Neuronal stem cell (in vitro differentiated cells): ENCODE measurements at places on chromosomes 6 and 20.

DNA sequence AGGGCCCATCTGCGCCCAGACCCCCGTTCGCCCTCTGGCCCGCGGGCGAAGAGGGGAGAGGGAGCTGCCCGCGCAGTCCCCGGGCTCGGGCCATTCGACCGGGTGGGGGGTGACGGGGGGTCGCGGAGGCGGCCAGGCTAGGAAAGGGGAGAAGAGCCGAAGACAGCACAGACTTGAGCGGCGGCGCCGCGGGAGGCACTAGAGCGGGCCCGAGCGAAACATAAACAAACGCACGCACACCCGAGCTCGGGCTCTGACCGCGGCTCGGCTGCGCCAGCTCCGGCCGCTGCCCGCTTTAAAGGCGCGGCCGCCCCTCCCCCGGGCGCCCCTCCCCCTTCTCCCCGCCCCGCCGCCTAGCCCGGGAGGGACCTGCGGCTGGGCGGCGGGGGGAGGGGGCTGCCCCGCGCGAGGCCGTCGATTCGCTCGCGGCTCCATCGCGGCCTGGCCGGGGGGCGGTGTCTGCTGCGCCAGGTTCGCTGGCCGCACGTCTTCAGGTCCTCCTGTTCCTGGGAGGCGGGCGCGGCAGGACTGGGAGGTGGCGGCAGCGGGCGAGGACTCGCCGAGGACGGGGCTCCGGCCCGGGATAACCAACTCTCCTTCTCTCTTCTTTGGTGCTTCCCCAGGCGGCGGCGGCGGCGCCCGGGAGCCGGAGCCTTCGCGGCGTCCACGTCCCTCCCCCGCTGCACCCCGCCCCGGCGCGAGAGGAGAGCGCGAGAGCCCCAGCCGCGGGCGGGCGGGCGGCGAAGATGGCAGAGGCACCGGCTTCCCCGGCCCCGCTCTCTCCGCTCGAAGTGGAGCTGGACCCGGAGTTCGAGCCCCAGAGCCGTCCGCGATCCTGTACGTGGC, at the start of gene FOXO3:
FOXO3 (plus strand) TSS at position 455 of the 846 bp plus-strand sequence; CDS start at position 747, 292 bp downstream.
- peak; percentile 89 for DNase-seq
- H3K27me3 ChIP-seq = no peaks in the 10 kb centered on the region
- peak within 1 kb of the TSS; percentile 91 for H3K27ac ChIP-seq
- peaks cover 11% of the 10 kb centered on the region for H3K36me3 ChIP-seq

DNA sequence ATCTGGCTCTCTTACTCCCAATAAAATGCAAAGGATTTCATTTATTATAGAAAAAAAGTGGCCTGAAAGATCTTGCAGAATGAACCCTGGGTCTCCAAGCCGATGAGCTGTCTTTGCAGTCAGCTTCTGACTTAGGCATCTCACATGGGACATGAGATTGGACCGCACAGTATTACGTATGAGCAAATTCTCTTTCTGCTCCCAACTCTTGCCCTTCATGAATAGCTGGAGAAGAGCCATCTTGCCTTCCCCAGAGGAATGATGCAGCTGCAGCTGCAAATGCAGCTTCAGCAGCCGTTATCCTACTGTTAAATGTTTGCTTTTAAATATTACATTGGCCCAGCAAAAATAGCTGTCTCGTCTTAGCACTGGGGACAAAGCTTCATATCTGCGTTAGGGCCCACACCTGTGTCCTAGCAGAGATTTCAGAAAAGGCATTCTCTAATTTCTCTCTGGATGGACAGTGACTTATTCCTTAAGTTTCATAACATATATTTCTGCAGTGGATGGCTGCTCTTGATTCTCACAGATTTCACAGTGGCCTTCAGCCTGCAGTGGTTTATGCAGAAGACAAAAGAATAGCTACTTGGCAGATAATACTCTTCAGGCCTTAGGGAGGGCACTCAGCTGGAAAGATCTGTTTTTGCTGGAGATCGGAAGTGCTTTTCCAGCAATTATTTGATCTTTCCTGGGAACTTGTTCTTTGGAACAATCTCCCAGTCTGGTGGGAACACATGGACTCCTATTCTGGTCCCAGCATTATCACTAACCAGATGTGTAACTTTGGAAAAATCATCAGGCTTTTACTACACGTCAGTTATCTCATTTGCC, 129.2 kb downstream of the FYN start:
- H3K36me3 ChIP-seq = no peaks in the 10 kb centered on the region
- no peaks in the 10 kb centered on the region for H3K27me3 ChIP-seq

- H3K27ac ChIP-seq = no peak overlapping the region
- peaks cover under 1% of the 10 kb centered on the region for H3K27me3 ChIP-seq
- no peak for DNase-seq
- H3K4me1 ChIP-seq = no peaks in the 10 kb centered on the region
- H3K36me3 ChIP-seq = no peaks in the 10 kb centered on the region
- H3K4me3 ChIP-seq = no peak overlapping the region
These were observed 42.5 kb upstream of the SAYSD1 start for GRCh38 chr6:39157511-39157910.

DNA sequence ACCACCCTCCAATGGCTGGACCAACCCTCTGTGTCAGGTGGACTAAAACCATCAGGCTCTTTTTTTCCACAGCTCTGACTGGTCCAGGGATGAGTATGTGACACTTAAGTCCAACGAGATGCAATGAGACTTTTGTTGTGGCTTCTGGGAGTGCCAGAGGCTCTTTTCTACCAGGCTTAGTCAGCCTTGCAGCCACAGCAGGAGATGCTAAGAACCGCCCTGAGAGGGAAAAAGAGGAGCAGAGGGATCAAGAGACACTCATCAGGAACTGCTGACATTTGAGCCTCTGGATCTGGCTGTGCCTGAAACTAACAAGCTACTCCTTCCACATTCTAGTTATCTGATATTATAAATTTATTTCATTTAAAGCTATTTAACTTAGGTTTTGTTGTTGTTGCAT, 270.9 kb upstream of the SULF2 start:
- no peaks in the 10 kb centered on the region for H3K4me1 ChIP-seq
- H3K27ac ChIP-seq = no peak overlapping the region
- no peaks in the 10 kb centered on the region for H3K36me3 ChIP-seq
- H3K4me3 ChIP-seq = no peak overlapping the region

GRCh38 chr6:136114661-136115060, 135.4 kb downstream of the MTFR2 start:
- no peaks in the 10 kb centered on the region for H3K27me3 ChIP-seq
- no peaks in the 10 kb centered on the region for H3K36me3 ChIP-seq
- no peak overlapping the region for H3K27ac ChIP-seq
- no peak overlapping the region for H3K4me3 ChIP-seq
- DNase-seq = no peak

DNA sequence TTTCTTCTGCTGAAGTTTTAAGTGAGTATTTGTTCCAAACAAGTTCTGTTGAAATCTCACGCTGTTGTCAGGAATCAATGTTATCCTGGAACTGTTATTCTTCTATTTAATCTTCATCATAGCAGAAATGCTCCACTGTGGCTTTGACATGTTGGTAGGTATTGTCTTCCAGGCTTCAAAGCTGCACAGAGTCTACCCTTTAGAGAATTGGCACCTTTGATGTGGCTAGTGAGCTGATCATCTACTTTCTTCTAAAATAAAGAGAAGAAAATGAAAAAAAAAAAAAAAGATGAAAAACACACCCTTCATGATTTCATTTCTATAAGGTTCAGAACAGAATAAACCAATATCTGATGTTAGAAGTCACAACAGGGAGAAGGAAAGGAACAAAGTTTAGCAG, 5.8 kb upstream of the ZSCAN23 start:
- no peak for DNase-seq
- no peak overlapping the region for H3K4me3 ChIP-seq
- no peaks in the 10 kb centered on the region for H3K27me3 ChIP-seq
- no peaks in the 10 kb centered on the region for H3K4me1 ChIP-seq
- H3K27ac ChIP-seq = no peak overlapping the region
- H3K36me3 ChIP-seq = no peaks in the 10 kb centered on the region

DNA sequence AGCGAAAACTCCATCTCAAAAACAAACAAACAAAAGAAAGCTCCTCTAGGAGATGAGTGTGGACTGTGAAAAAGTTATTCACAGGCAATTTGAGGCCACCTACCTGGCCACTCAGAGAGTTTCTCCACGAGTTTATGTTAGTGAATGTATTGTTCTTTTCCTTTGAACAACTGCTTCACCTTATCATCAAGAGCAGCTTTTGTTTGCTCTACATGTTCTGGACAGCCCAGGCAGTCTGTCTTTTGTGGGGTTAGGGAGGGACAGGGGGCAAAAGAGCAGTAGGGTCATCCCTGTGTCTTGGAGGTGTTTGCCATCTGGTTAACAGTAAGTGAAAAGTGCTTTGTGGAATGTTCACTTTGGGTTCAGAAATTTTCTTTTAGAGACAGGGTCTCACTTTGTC, 8.0 kb downstream of the CASS4 start:
- no peak overlapping the region for H3K27ac ChIP-seq
- H3K36me3 ChIP-seq = no peaks in the 10 kb centered on the region
- no peaks in the 10 kb centered on the region for H3K4me1 ChIP-seq
- DNase-seq = no peak
- no peaks in the 10 kb centered on the region for H3K27me3 ChIP-seq

- H3K4me3 ChIP-seq = no peak overlapping the region
- H3K4me1 ChIP-seq = no peaks in the 10 kb centered on the region
- H3K27ac ChIP-seq = no peak overlapping the region
These were observed 6.5 kb upstream of the KIAA1586 start for GRCh38 chr6:57040011-57040410.

DNA sequence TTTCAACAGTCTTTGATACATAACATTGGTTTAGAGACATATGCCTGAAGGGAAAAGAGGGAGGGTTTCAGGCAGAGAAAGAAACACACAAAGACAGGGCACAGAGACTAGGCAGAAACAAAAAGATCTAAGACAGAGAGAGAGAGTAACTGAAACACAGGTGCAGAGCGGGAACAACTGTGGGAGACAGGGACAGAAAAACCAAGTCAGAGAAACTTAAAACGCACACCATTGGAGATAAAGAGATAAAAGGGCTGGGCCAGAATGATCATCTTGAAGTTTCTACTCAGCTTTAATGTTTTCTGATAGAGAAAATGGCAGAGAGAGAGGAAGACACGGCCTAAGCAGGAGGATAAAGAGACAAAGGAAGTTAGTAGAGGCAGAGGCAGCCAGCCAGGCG, 11.8 kb downstream of the UNC5CL start:
- no peak for DNase-seq
- no peaks in the 10 kb centered on the region for H3K27me3 ChIP-seq
- no peaks in the 10 kb centered on the region for H3K36me3 ChIP-seq
- H3K4me1 ChIP-seq = peaks cover 11% of the 10 kb centered on the region

DNA sequence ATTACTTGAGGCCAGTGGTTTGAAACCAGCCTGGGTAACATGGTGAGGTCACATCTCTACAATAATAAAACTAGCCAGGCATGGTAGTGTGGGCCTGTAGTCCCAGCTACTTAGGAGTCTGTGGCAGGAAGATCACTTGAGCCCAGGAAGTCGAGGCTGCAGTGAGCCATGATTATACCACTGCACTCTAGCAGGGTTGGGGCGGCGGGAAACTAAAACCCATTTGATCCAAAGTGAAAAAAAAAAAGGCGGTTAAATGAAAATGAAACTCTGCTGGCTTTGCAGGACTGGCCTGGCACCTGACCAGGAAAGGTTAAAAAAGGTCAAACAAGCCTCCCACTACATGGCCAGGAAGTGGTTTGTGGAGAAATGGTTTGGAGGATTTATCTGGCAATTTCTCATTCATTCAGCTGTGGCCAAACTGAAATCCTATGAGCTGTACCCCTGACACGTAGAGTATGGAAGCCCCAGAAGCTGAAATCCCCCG, 36.6 kb downstream of the MTRES1 start:
- H3K27me3 ChIP-seq = peaks cover 3% of the 10 kb centered on the region
- H3K4me3 ChIP-seq = no peak overlapping the region
- no peak for DNase-seq
- H3K4me1 ChIP-seq = peaks cover 9% of the 10 kb centered on the region
- H3K27ac ChIP-seq = no peak overlapping the region

DNA sequence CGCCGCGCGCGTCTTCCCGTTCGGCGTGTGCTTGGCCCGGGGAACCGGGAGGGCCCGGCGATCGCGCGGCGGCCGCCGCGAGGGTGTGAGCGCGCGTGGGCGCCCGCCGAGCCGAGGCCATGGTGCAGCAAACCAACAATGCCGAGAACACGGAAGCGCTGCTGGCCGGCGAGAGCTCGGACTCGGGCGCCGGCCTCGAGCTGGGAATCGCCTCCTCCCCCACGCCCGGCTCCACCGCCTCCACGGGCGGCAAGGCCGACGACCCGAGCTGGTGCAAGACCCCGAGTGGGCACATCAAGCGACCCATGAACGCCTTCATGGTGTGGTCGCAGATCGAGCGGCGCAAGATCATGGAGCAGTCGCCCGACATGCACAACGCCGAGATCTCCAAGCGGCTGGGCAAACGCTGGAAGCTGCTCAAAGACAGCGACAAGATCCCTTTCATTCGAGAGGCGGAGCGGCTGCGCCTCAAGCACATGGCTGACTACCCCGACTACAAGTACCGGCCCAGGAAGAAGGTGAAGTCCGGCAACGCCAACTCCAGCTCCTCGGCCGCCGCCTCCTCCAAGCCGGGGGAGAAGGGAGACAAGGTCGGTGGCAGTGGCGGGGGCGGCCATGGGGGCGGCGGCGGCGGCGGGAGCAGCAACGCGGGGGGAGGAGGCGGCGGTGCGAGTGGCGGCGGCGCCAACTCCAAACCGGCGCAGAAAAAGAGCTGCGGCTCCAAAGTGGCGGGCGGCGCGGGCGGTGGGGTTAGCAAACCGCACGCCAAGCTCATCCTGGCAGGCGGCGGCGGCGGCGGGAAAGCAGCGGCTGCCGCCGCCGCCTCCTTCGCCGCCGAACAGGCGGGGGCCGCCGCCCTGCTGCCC, 1.1 kb downstream of the SOX4 start:
- H3K4me3 ChIP-seq = peak overlapping the region; percentile 96
- H3K36me3 ChIP-seq = peaks cover 8% of the 10 kb centered on the region

- no peak for DNase-seq
- no peaks in the 10 kb centered on the region for H3K36me3 ChIP-seq
- H3K27me3 ChIP-seq = no peaks in the 10 kb centered on the region
These were observed 4.5 kb downstream of the RIPOR3 start for GRCh38 chr20:50686821-50687220.

DNA sequence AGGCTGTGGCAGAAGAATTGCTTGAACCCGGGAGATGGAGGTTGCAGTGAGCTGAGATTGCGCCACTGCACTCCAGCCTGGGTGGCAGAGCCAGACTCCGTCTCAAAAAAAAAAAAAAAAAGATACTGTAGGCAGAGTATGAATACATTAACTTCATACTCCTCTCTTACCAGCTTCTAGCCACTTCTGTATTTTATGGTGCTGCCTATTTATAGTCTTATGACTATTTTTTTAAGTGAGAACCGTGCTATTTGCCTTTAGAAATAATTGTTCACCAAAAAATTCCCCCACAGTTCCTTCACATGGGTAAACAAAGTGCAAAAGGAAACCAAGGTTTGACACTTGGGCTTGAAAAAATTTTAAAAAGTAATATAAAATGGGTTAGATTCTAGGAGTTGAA, 1.5 kb upstream of the SNRNP48 start:
- H3K4me1 ChIP-seq = peaks cover 4% of the 10 kb centered on the region
- no peak overlapping the region for H3K27ac ChIP-seq
- no peak overlapping the region for H3K4me3 ChIP-seq
- peaks cover 20% of the 10 kb centered on the region for H3K36me3 ChIP-seq
- DNase-seq = no peak

- no peaks in the 10 kb centered on the region for H3K27me3 ChIP-seq
- no peaks in the 10 kb centered on the region for H3K36me3 ChIP-seq
- no peak overlapping the region for H3K27ac ChIP-seq
- H3K4me1 ChIP-seq = no peaks in the 10 kb centered on the region
- no peak for DNase-seq
These were observed 202.6 kb downstream of the CD109 start for GRCh38 chr6:73898599-73898998.

- no peak overlapping the region for H3K27ac ChIP-seq
- no peak overlapping the region for H3K4me3 ChIP-seq
- peaks cover 15% of the 10 kb centered on the region for H3K27me3 ChIP-seq
- peaks cover 16% of the 10 kb centered on the region for H3K4me1 ChIP-seq
- no peaks in the 10 kb centered on the region for H3K36me3 ChIP-seq
These were observed 7.0 kb downstream of the CEBPB start for GRCh38 chr20:50197463-50198179.

GRCh38 chr6:11714116-11714797, 64.3 kb downstream of the ADTRP start:
- H3K4me3 ChIP-seq = no peak overlapping the region
- no peaks in the 10 kb centered on the region for H3K36me3 ChIP-seq
- no peak for DNase-seq
